ENCODE measurements at places on chromosomes 2 and 18. TPM values are rescaled to one million over a fixed set of nuclear protein-coding genes. Genes with fewer than 3 reads are reported as not detected.

- DNase-seq, result no peak
These were observed 93.2 kb downstream of the USP40 start for GRCh38 chr2:233473386-233473791.

DNA sequence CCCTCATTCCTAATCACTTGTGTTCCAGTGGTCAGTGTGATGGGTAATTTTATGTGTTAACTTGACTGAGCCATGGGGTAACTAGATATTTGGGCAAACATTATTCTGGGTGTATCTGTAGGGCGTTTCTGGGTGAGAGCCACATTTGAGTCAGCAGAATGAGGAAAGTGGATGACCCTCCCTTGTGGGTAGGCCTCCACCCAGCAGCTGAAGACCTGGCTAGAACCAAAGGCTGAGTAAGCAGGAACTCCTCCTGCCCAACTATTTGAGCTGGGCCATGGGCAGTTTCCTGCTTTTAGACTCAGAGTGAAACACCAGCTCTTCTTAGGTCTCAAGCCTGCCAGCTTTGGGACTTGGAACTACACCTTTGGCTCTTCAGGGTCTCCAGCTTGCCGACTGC, 141.8 kb downstream of the ACKR3 start:
- no peak for DNase-seq

The SERPINB10 gene
- total RNA-seq, result not detected

The KLHL30 gene
- total RNA-seq, result 0.61 TPM

The GDF7 gene
- 0.02 TPM for total RNA-seq

The MRPL53 gene
- total RNA-seq, result 65.4 TPM

- no peak for DNase-seq
These were observed 161.6 kb downstream of the LDLRAD4 start for GRCh38 chr18:13379930-13380690.

DNA sequence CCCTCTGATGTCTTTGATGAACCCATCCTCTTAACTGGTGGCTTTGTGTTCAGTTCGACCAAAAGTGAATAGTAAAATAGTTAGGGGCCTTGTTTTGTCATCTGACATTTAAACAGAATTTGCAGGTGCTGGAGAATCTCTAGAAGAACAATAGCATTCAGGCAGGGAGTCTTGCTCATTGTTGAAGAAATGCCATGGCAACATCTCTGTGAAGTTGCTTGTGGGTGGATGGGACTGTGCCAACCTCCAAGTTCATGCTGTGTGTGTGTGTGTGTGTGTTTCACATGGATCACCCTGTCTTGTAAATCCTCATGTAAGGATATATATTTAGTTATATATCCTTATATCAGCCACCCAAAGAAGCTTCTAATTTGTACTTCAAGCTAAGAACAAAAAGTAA, 66.7 kb downstream of the SKA1 start:
- no peak for DNase-seq

The ATP6V1B1 gene
- 0.74 TPM for total RNA-seq

DNA sequence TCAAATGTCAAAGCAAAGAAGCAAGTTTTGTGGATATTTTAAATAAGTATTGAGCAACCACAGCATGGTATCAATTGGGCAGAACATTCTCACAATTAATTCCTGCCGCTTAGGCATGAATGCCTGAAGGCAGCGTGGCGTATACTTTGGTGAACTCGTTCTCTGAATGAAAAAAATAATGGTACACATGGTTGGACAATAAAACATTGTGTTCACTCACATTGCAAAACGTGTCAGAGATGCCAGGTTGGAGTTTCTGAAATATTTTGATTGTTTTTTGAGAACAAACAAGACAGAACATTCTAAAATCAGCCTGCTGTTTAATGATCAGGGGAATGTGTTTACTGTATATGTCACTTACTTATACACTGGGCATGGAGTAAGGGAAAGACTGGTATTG, 254.2 kb downstream of the CDH2 start:
- DNase-seq, result no peak

- no peak for DNase-seq
These were observed 111.2 kb downstream of the STPG4 start for GRCh38 chr2:47043891-47044239.

The UPP2 gene
- not detected for total RNA-seq

DNA sequence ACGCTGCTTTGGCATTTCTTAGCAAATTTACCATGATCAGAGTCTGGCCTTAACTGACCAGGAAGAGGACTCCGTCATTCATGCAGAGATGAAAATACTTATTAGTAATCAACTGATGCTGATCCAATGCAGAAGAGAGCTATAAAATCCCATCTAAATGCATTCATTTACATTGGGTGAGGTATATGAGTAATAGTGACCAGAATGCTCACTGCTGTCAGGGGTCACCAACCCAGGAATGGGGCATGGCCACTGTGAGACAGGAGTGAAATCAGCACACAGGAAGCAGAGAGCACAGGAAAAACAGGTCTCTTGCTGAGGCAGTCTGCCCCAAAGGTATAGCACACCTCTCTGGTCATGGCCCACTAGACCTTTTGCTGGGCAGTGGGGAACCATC, 68.1 kb upstream of the TMEM247 start:
- DNase-seq, result no peak

GRCh38 chr18:4017480-4017879, 437.6 kb downstream of the DLGAP1 start:
- peak; percentile 38 for DNase-seq

DNA sequence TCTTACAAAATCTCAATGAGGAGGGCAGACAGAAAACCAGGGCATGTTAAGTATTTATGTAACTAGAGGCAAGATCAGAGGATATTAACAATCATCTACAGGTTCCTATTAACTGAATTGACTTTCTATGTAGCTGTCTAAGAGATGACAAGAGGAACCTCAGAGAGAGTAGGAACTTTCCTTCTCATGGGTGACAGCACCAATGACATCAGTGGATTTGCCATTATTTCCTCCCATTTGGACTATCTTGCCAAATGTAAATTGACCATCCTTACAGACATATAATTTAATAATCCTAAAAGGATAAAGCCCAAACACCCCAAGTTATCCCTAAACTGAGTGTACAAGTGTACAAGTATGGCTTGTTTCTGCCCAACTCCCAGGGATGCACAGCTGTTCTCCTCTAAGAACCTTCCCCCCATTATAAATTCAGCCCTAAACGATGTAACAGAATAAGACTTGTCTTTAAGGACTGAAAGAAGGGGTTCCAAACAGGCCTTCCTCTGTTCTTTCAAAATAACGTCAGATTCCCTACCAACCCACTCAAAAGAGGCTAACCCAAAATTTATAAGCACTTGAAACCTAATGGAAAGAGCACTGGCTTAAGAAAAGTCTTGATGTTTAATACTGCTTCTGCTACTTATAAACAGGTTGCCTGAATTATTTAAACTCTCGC, 73.4 kb upstream of the CHAC2 start:
- no peak for DNase-seq

DNA sequence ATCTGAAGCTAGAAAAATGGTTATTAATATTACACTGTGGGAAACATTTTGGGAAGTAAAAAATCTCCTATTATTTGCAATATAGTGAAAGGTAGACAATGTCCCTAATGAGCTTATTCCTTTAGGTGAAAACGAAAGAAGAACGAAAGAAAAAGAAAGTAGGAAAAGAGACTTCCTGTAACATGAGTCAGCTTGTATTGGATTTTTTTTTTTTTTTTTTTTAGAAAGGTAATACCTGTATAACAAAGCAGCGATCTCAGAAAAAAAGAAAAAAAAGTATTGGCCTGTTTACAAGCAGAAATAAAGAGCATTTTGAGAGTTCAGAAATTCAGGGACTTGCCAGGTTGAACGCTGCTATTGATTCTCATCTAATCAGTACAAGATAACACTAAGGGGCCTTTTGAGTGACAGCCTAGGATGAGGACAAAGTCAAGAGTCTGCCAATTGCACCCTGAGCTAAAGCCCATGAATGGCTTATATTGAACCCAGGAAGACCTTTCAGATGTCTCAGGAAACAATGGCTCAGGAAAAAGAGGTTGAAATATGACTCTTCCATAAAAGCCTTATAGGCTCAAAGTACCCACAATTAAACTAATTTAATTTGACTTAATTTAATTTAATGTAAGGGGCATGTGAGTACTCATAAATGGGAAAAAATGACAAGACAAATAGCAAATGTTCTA, 615.6 kb upstream of the CDH2 start:
- DNase-seq, result no peak

- no peak for DNase-seq
These were observed 9.8 kb downstream of the SERTAD2 start for GRCh38 chr2:64643838-64644457.

DNA sequence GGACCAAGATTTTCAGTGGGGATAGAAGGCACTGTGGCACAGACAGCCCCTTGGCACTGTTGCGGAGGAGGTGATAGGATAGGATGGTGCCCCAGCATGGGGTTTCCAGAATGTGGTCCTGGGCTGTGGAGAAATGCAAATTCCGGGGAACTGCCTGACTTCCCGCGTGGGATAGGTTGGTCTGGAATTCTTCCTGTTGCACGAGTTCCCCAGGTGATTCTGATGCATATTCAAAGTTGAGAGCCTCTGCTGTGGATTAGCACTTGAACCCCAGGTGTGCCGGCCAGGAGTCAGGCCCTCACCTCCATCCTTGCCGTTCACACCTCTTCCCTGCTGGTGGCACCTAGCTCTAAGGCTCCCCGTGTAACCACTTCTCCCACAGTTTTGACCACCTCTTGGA, 15.5 kb downstream of the NCK2 start:
- DNase-seq, result no peak
